ENCODE measurements at places on chromosomes 3 and 15. TPM values are rescaled to one million over a fixed set of nuclear protein-coding genes. Genes with fewer than 3 reads are reported as not detected.

Gene ANKRD63
- total RNA-seq = not detected

Gene HTD2
- 7.1 TPM for total RNA-seq

Gene SLC30A4
- total RNA-seq = 0.26 TPM

Gene ATR
- 27.9 TPM for total RNA-seq

Gene LRRIQ4
- 0.15 TPM for total RNA-seq

Gene DLEC1
- total RNA-seq = 0.08 TPM

Gene C3orf22
- not detected for total RNA-seq

Gene CLDN16
- 3.6 TPM for total RNA-seq

Gene HDC
- total RNA-seq = not detected

Gene SNRPN
- 38.9 TPM for total RNA-seq

Data from GM12878 (cell line).